ENCODE measurements at places on chromosomes 5 and 9.

DNA sequence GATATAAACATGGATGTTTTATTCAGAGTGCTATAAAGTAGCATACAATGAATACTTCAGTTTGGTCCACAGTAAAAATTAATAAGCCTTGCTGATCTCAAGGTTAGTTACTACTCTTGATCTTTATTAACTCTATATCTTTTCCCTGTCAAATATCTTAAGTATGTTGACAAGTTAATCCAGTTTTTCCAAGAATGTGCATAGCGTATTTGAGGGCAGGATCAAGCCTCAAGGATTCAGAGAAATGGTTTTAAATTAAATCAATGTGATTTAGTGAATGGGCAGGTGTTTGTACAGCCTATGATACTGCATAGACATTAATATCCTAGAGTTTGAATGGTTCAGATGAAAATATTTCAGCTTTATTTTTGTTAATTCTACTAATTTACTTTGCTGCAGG, 20.7 kb downstream of the MATR3 start:
- ATAC-seq, result no peak

GRCh38 chr5:134029156-134029555, 24.4 kb upstream of the VDAC1 start:
- peak; percentile 46 for ATAC-seq

DNA sequence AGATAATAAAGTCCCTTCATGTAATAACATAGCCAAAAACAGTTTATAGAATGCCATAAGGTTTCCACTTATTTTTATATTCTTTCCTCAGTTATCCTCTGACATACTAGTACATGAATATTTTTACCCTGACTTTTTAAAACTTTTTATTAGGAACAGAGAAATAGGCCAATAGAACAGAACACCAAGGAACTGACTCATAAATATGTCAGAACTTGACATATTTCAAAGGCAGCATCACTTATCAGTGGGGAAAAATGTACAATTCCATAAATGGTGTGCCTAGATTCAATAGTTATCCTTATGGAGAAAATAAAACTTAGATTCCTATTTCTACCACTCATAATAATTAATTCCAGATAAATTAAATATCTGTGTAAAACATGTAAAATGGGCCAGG, 9.4 kb downstream of the STARD4 start:
- peak; percentile 63 for ATAC-seq

GRCh38 chr9:115080242-115080641, 37.7 kb downstream of the TNC start:
- ATAC-seq, result no peak

DNA sequence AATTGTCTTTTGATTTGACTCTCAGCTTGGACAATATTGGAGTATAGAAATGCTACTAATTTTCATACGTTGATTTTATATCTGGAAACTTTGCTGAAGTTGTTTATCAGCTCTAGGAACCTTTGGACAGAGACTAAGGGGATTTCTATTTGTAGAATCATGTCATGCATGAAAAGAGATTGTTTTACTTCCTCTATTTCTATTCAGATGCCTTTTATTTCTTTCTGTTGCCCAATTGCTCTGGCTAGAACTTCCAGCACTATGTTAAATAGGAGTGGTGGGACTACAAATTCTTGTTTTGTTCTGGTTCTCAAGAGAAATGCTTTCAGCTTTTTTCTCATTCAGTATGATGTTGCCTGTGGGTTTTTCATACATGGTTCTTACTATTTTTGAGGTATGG, 112.8 kb upstream of the CDH12 start:
- no peak for ATAC-seq

- ATAC-seq, result no peak
Measured at GRCh38 chr5:11084111-11084510, 323.1 kb upstream of the DAP start.

DNA sequence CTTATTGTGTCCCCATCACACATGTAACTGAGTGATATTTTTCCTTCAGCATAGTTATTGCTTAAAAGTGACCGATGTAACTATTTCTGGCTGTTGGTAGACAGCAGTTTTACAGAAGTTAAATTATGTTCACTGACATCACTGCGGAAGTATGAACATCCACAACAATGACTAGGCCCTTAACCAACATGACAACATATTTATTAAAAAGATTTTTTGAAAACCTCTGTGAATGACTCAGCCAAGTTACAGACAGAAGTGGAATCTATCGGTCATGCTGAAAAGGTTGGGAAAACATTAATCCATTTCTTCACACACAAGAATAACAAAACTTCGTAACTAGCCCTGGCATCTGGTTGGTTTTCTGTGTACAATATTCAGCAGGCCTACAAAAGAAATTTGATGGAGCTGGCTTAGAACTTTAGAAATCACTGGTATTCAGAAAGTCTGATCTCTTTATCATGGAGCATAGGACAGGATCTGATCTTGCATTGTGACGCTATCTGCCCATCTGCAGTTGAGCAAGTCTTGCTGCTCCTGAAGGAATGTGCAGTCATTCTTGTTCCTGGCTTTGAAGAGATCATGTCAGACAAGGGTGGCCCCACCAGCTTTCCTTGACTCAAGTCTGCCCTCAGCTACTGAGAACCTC, 6.5 kb downstream of the GLIS3 start:
- ATAC-seq, result peak; percentile 53

- ATAC-seq, result no peak
Measured at GRCh38 chr5:83447533-83447932, 24.0 kb upstream of the VCAN start.
